ENCODE measurements at places on chromosomes 13 and 19.

GRCh38 chr13:99395436-99395835, 88.2 kb upstream of the GPR183 start:
- no peak for DNase-seq

DNA sequence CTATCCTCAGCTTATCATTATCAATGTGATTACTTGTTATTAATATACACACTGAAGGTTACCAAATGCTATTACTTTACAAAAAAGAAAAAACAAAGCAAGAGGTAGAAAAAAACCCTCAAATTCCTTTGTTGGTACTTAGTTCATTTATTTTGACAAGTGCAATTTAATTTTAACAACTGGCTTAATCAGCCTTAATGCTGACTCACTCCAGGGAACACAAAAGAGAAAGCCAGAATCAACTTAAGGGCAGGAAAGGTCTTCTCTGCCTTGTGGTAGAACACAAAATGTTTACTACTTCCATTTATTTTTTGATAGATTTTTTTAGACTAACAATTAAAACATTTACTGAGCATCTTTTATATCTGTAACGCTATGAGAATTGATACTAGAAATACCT, 417.1 kb downstream of the PCDH17 start:
- DNase-seq: no peak

GRCh38 chr19:16394681-16395375, 70.2 kb downstream of the KLF2 start:
- no peak for DNase-seq

DNA sequence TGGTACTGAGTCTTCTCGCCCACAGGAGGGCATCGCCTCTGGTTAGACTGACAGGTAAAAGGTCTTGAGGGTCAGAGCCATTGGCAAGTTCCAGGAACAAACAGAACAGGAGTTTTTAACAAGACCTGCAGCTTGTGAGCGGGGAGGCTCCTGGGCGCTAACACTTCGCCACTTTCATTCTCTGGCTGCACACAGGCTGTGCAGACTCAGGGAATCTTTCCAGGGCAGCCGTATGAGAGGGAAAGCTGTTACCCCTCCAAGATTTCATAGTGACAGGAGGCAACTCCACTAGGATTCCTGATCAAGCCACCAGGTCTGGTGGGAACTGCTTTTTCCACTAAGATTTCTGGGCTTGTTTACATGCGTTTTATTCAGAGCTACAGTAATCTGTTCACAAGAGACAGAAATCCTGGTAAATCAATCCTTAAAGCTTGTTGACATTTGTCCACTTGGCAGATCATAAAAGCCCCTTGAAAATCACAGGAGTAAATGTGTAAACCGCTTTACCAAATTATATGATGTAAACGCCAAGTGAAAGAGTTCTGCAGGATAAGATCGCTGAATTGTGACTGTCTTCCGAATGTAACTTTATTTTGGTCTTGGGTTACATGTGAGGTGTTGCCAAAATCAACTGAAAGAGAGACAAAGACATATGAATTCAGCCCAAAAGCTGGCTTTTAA, 190.6 kb downstream of the MZT1 start:
- DNase-seq: no peak
